Stimulated activated CD4-positive, alpha-beta T cell treated with anti-CD3 and anti-CD28 coated beads, Interleukin-15, amount 100 ng/mL, for 24 hours (primary cell): ENCODE measurements at places on chromosomes 2 and 18.

DNA sequence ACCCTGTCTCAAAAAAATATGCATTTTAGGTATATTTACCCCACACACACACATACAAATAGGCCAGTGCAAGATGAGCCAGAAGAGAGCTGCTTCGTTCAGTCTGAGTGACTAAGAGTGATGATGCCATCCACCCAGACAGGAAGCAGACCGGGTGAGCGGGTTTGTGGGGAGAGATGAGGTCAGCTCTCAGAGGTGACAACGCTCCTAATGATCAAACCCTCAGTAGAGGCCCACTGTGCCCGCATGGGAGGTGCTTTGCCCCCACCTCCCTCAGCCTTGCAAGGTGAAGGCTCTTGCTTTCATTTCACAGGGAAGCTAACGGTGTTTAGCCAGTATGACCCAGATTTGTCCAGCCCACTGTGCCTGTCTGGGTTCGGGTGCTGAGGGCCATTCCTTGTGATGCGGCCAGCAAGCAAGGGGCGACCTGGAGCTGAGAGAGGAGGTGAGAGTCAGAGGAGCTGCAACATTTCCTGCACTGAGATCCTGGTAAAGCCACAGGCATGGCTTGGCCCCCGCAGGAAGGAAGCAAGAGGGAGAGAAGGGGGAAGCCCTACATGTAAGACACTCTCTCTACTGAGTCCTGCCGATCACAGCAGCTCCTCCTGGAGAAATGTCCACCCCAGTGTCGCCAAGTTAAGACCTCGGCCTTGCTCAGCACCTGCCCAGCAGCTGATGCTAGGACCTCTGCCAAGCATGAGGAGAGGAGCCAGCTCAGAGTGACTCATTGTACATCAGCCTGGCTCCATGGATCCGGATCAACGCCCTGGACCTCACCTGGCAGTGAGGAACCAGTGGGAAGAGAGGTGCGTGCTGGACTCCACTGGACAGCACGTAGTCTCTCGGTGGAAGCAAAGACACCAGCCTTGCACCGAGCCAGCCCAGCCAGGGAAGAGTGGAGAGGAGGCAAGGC, 37.0 kb downstream of the NIFK start:
- peak; percentile 89 for DNase-seq

DNA sequence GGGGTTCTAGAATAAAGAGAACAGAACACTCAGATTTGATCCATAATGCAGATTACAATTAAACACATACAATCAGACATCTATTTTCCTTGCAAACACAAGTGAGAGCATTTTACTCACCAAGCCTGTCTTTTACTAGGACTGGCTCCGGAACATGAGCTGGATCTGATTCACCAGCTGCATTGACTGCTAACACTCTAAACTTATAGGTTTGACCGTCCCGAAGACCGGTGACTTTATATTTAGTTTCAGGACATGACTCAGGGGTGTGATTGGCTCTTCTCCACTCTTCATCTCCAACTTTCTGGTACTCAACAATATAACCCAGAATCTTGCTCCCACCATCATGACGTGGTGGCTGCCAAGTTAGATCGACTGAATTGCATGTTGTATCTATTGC, 112.4 kb downstream of the PLEKHA3 start:
- DNase-seq = no peak

- DNase-seq = no peak
Observed at GRCh38 chr2:163345795-163346573, 389.8 kb downstream of the FIGN start.

DNA sequence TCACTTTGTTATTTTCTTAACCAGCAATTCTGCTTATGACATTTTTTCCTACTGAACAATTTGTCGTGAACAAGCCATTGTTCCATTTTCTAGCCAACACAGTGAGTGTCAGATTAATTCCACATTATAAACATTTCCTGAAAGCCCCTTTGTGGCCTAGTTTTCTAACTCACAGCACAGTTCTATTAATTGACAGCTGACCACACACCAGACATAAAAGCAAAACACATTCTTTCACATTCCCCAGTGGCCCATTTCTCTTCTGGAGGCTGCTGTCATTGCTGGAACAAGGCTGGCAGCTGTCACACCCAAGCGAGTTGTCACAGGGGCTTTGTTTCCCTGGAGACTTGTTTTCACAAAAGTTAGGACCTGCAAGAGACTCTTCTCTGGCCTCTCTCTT, 50.7 kb downstream of the RNF152 start:
- DNase-seq = no peak

DNA sequence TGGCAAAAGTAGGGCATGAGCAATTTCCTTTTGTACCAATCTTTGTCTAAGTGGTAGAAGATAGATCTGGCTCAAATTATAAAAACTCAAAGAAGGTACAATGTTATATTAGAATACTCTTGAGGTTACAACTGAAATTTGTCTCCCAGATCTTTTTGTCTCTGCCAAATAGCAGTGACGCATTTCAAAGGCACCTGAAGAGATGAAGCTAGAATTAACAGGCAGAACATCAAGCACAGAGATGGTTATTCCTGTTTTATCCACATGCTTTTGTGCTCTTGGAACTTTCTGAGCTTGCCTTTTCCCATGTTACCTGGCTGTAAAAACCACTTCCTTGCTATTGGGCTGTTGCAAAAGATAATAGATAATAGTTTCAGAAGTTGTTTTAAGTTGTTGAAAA, 74.3 kb downstream of the GREB1L start:
- no peak for DNase-seq
